Hypothalamus (tissue), 51 donors: ENCODE measurements at places on chromosomes 3 and 15.

DNA sequence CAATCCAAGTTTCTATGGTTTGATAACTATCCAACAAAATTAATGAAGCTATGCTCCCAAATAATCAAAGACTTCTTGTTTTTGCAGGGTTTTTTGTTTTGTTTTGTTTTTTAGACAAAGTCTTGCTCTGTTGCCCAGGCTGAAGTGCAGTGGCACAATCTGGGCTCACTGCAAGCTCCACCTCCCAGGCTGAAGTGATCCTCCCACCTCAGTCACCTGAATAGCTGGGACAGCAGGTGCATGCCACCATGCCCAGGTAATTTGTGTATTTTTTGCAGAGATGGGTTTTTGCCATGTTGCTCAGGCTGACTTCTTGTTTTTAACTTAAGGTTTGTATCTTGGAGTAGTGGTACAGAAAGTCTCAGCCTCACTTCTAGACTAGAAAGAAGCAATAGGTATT lies 11.0 kb upstream of the GATM start:
- DNase-seq: no peak

DNA sequence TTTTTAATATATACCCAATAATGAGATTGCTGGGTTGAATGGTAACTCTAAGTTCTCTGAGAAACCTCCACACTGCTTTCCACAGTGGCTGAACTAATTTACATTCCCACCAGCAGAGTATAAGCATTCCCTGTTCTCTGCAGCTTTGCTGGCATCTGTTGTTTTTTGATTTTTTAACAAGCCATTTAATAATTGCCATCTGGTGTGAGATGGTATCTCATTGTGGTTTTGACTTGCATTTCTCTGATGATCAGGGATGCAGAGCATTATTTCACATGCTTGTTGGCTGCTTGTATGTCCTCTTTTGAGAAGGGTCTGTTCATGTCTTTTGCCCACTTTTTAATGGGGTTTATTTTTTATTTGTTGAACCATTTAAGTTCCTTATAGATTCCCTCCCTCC lies 75.0 kb upstream of the EPHB3 start:
- DNase-seq: no peak

DNA sequence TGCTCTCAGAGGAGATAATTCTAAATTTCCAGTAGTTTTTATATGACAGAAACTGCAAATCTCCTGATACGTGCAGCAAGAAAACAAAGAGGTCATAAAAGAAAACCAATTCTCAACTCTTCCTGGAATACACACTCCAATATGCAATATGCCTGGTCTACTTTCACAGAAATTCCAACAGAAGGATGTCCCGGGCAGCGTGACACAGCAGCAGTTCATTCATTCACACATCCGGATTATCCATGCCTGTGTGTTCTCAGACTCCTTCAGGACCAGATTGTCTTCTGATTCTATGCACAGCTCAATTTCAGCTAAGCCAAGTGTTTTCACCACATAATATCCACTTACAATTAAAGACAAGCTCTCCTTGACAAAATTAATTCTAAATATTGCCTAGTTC lies 64.3 kb downstream of the FBN1 start:
- DNase-seq: no peak

GRCh38 chr3:53728606-53729005 lies 117.6 kb downstream of the CHDH start:
- DNase-seq: no peak
